ENCODE measurements at places on chromosomes 16 and 17. TPM values are rescaled to one million over a fixed set of nuclear protein-coding genes. Genes with fewer than 3 reads are reported as not detected.

ADGRG1 gene
- 32.4 TPM for total RNA-seq

DNA sequence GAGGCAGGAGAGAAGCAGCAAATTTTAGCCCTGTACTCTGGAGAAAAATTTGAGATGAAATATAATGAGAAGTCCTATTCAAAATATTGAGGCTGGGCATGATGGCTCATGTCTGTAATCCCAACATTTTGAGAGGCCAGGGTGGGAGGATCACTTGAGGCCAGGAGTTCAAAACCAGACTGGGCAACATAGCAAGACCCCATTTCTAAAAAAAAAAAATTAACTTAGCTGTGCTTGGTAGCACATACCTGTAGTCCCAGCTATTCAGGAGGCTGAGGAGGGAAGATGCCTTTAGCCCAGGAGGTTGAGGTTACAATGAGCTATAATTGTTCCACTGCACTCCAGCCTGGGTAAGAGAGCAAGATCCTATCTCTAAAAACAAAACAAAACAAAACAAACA lies 103.4 kb downstream of the CACNG3 start:
- no peak for DNase-seq

DNA sequence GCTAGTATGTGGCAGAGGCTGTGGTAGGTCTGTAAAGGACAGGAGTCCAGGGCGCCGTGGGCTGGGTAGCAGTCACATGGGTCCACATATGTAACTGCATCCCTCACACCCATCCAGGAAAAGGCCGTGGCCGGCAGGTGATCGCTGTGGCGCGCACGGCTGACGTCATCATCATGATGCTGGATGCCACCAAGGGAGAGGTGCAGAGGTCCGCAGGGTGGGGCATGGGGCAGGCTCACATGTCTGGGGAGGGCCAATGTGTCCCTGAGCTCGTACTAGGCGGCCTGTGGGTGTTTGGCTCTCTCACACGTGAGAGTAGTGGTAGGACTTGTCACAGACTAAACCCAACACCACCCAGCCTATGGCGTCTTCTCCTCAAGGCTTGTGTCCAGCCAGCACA lies 9.0 kb upstream of the MYO15A start:
- DNase-seq: no peak

MCRIP1 gene
- 134 TPM for total RNA-seq

- no peak for DNase-seq
Observed at GRCh38 chr16:65833171-65833871, 533.2 kb upstream of the CDH5 start.

MRPL27 gene
- 57.9 TPM for total RNA-seq

GRCh38 chr16:64541621-64542020 lies 580.2 kb downstream of the CDH11 start:
- no peak for DNase-seq
